ENCODE measurements at places on chromosomes 16 and 17.

GRCh38 chr16:69922200-69922599 is 28.9 kb upstream of the CLEC18A start:
- H3K4me1 ChIP-seq: peaks cover 34% of the 10 kb centered on the region
- no peak overlapping the region for H3K4me3 ChIP-seq
- H3K36me3 ChIP-seq: no peaks in the 10 kb centered on the region
- DNase-seq: no peak
- H3K27ac ChIP-seq: peak overlapping the region; percentile 54
- H3K27me3 ChIP-seq: no peaks in the 10 kb centered on the region

DNA sequence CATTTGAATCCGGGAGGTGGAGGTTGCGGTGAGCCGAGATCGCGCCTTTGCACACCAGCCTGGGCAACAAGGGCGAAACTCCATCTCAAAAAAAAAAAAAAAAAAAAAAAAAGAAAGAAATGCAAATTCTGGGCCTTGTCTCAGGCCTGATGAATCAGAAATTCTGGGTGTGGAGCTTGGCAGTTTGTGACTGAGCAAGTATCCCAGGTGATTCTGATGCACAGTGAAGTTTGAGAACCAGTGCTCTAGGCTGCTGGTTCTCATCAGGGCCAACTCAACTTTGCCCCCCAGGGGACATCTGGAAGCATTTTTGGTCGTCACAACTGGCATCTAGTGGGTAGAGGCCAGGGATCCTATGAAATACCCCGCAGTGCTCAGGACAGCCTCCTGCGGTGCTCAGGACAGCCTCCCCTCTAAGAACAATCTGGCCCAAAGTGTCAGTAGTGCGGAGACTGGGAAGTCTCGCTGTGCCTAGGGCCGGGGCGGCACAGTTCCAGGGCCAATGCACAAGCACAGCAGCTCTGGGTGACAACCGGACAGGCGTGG is 55.9 kb downstream of the SDK2 start:
- no peak overlapping the region for H3K4me3 ChIP-seq
- H3K36me3 ChIP-seq: no peaks in the 10 kb centered on the region
- H3K27ac ChIP-seq: no peak overlapping the region
- no peaks in the 10 kb centered on the region for H3K27me3 ChIP-seq
- no peaks in the 10 kb centered on the region for H3K4me1 ChIP-seq

DNA sequence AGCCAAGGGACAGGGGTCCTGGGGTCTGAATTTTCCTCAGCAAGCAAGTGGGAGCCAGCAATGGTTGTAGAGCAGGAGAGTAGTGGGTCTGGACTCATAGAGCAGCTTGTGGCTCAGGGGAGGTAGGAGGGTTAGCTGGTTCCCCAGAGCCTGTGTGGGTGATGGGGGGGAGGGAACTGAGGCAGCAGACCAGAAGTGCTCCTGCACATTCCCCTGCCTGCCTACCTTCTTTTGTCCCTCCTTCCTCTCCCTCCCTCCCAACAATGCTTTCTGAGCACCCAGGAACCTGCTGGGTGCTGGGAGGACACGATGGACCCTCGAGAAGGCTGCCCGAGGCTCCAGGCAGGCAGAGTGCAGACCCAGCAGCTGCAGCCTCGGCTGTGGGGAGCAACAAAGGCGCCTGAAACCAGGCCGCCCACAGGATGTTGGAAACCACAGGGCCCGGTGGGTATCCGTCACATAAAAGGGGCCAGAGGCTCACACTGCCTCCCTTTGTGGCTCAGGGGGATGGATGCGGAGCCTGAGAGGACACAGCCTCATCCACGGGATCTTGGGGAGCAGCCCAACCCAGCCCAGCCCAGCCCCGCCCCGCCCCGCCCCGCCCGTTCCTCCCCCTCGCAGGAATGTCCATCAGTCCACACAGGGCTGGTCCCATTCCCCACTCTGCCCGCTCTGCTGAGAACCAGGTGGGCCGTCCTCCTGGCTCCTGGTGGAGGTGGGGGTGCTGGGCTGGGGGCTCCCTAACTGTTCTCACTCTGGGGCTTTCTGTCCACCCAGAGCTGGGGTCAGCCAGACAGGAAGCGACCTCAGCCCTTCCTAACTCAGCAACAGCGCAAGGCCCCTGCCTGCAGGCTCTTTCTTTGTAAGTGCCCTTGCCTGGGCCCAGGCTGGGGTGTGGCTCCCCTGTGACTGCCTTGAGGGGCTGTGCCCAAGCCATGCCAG is 1.7 kb upstream of the NLRC3 start:
- H3K27me3 ChIP-seq: no peaks in the 10 kb centered on the region
- H3K4me3 ChIP-seq: no peak overlapping the region
- no peak overlapping the region for H3K27ac ChIP-seq
- DNase-seq: peak; percentile 20
- peaks cover 2% of the 10 kb centered on the region for H3K36me3 ChIP-seq
- no peaks in the 10 kb centered on the region for H3K4me1 ChIP-seq

GRCh38 chr16:535446-536405 is 8.2 kb downstream of the CAPN15 start:
- peak; percentile 73 for DNase-seq
- no peaks in the 10 kb centered on the region for H3K27me3 ChIP-seq
- H3K27ac ChIP-seq: peak overlapping the region; percentile 27
- H3K36me3 ChIP-seq: peaks cover 21% of the 10 kb centered on the region
- no peak overlapping the region for H3K4me3 ChIP-seq

GRCh38 chr17:44776628-44777393 is 18.0 kb downstream of the ADAM11 start:
- peaks cover 7% of the 10 kb centered on the region for H3K4me1 ChIP-seq
- no peak overlapping the region for H3K4me3 ChIP-seq
- no peak overlapping the region for H3K27ac ChIP-seq
- H3K27me3 ChIP-seq: no peaks in the 10 kb centered on the region
- no peak for DNase-seq
- no peaks in the 10 kb centered on the region for H3K36me3 ChIP-seq
